Trophoblast cell (in vitro differentiated cells and primary cell): ENCODE measurements at places on chromosomes 3 and 15.

DNA sequence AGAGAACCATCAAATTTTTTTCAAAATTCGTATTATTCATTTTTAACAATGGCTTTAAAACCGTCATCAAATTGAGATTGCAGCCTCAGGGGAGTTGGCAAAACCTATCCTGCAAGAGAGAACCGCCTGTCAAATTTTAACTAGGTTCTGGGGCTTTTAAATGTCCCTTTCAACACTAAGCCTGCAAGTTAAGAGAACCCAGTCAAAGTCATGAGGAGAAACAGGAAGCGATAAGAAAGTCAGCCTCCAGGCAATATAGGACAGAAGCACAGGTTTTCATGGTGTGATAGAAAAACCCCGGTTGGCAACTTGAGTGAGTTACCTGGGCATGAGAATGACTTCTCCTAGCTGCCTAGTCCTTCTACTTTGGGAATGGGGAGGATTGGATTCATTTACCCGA lies 59.8 kb downstream of the CPNE4 start:
- no peak for DNase-seq

DNA sequence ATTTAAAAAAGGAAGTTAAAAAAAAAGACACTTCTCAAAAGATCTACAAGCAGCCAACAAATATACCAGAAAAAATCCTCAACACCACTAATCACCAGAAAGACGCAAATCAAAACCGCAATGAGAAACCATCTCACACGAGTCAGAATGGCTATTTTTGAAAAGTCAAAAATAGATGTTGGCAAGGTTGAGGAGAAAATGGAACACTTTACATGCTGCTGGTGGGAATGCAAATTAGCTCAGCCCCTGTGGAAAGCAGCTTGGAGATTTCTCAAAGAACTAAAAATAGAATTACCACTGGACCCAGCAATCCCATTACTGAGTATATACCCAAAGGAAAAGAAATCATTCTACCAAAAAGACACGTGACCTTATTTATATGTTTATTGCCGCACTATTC lies 574.7 kb upstream of the ADAMTS9 start:
- no peak for DNase-seq

- DNase-seq, result peak; percentile 64
Measured at GRCh38 chr15:56978898-56979662, 60.6 kb downstream of the TCF12 start.

DNA sequence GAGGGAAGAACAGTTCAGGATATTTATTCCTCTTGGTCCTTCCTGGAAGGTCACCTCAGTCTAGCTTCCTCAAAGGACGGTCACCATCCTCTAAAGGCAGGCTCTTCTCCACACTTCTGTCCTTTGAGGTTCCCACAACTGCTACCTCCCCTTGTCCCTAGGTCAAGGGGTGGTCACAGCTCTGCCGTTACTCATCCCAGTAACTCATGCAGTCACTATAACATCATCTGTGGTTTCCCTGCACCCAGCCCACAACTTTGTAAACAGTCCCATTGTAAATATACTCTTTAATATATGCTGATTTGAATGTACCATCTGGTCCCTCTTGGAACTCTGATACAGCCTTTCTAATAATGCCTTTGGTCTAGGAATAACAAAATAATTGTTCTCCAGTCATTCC lies 887.4 kb downstream of the FHIT start:
- DNase-seq, result no peak

- DNase-seq, result peak; percentile 77
Measured at GRCh38 chr3:98782824-98783500, 19.8 kb downstream of the ST3GAL6 start.

DNA sequence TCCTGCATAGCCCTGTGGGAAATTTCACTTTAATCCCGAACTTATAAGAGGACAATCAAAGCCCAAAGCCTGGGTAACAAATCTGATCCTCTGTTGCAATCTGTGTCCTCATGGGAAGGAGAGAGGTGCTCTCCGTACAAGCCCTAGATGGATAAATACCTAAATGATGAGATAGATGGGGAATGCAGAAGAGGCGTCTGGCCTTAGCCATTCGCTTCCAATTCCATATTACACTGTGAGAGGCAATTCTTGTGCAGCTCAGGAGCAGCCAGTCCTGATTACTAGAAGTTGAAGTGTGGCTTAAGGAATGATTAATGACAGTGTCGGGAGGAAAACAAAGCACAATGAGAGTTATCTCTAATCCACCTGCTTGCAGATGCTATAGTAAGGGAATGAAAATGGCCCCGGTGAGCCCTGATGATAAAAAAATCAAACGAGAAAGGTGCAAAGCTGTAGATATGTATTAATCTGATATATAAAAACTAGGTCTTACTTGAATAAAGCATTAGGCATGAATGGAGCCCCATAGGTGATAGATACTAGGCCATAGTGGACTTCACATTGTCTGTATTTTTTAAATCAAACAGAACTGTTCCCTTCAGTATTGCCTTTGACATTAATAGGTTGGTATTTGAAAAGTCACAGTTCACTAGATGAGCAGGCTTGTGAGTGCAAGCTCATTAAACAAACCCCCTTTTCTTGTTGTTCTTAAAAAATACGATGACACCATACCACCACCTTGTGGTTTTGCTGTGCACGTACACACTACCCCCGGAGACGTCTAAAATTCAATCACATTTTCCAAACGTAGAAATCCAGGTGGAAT lies 54.2 kb upstream of the TMCO5A start:
- DNase-seq, result peak; percentile 30
